ENCODE measurements at places on chromosomes 4 and X.

GRCh38 chr4:151226004-151226932 lies 50.7 kb upstream of the PRSS48 start:
- DNase-seq: no peak

DNA sequence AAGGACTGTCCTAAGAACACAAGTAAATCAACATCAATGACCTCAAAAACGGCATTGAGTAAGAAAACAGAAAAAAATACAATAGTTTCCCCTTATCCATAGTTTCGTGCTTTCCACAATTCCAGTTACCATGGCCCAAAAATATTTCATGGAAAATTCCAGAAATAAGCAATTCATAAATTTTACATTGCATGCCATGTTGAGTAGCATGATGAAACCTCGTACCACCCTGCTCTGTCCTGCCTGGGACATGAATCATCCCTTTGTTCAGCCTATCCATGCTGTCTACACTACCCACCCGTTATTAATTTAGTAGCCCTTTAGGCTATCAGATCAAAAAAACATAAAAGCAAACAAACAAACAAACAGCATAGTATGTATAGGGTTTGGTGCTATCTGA lies 51.1 kb downstream of the KLF3 start:
- no peak for DNase-seq

DNA sequence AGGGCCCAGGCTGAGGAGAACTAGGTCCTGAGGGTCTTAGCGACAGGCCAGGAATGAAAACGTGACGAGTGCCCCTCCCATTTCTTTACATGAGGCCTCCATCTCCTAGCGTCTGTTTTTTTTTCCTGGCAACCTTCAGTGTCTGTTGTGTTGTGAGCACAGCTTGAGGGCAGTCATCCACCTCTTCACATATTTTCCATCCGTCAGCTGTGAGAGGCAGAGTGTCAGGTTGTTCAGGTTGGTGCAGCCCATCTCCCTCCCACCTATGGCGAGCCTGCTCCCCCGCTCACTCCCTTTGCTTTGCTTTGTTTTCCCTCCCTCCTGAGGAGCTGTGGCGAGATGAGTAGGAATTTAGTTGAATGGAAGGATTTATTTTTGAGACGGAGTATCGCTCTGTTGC lies 51.7 kb upstream of the CHRNA9 start:
- no peak for DNase-seq

GRCh38 chr4:11842620-11843263 lies 414.0 kb upstream of the HS3ST1 start:
- no peak for DNase-seq

GRCh38 chrX:39170464-39170863 lies 369.2 kb downstream of the MID1IP1 start:
- DNase-seq: no peak

Measured in hematopoietic multipotent progenitor cell treated with erythropoietin and hydrocortisone succinate and interleukin-3 and kit ligand, for 6 days (in vitro differentiated cells).